ENCODE measurements at places on chromosomes 11 and 22. TPM values are rescaled to one million over a fixed set of nuclear protein-coding genes. Genes with fewer than 3 reads are reported as not detected.
A peak's percentile ranks its signal among the peaks of the same experiment; 100 is the strongest.

Gene SSTR3
- total RNA-seq = not detected

Gene OR10V1
- not detected for total RNA-seq

Gene CASP5
- total RNA-seq = not detected

Gene PPM1F
- 31.6 TPM for total RNA-seq

GRCh38 chr11:46391578-46392420 is at the start of gene CHRM4:
Gene CHRM4, minus strand, starts transcription at chr11:46391776. Its CDS starts 5,219 bp downstream, at chr11:46386557.
- DNase-seq = peak; percentile 53

Gene DLG2
- total RNA-seq = 21.0 TPM

DNA sequence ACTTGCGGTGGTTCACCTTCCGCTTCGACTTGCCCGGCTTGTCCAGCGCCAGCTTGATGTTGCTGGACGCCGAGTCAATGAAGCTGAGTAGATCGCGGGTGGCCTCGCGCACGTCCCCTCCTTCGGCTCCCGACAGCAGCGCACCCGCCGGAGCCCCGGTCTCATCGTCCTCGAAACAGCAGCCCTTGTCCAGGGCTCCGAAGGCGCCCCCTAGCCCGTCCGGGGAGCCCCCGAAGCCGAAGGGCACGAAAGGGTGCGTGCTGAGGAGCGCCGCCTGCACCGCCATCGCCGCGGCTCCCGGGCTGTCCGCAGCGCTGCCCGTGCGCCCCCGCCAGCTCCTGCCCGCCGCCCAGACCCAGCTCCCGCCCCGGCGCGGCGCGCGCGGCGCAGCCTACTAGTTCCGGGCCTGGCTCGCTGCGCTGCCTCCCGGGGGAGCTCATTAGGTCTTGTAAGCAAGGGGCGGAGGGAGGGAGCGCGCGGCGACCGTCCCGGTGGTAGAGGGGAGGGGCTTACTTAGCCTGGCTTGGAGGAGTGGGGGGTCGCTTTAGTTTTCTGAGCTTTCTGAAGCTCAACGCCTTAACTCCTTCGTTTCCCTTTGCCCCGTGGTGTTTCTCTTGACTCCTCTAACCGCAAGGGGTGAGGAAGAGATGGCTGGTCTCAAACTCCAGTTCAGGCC is at the start of gene FAM181B:
Gene FAM181B, minus strand, starts transcription at position 421 of the 676 bp plus-strand sequence. Its CDS starts 135 bp downstream, at position 286.
- peak; percentile 72 for DNase-seq

- no peak for DNase-seq
These were observed 13.6 kb upstream of the MUC2 start for GRCh38 chr11:1060852-1061616.

DNA sequence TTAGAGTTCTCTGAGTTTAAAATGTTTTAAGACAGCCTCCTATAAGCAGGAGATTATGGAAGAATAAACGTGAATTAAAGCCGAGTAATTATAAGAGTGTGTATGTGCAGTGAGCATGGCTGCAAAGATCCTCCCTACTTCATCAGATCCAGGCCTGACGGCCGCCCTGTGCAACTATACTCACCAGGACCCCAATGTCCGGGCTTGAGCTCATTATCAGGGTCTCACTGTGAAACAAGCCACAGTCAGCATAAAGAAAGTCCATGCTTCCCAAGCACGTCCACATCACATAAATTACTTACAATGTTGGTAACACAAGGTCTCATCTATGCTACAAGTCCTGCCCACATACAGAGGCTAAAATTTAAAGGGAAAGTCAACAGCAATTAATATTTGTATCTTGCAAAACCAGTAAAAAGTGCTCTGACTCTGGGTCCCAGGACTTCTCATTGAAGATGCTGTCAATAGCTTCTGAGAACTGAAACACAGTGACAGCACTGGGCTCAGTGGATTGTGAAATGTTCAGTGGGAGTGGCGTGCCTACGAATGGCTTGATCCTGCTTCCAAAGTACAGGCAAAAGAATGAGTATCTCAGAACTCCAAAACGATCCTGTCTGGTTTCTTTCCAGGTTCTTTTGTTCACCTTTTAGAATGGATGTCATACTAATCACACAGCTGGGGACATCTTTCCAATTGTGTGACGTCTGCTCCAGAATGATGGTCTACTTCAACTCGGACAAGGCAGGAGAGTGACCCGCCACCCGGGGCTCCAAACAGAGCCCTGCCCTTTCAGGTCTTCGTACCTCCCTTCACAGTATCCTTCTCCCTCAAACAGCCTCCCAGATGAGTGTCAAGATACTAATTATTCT is 72.1 kb upstream of the ARFGAP3 start:
- no peak for DNase-seq

GRCh38 chr11:15640318-15640717 is 525.6 kb downstream of the INSC start:
- no peak for DNase-seq

GRCh38 chr11:128669506-128670270 is 24.2 kb upstream of the FLI1 start:
- no peak for DNase-seq

DNA sequence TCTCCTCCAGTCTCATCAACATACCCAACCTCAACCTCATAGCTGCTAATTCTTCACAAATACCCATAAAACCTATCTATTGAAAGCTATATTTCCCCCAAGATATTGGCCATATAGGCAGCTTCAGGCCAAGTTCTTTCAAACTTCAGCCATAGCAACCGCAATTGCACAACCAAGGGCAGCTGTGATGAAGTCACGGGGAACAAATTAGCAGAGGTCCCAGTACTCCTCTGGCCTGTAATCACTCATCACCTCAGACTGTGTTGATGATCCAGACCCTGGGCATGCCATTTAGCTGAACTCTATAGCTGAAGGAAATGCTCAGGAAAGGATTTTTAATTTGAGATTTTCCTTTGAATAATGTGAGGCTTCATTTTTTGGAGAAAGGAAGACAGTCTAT is 84.1 kb downstream of the SLC1A2 start:
- no peak for DNase-seq

- peak; percentile 53 for DNase-seq
These were observed 84.6 kb downstream of the MYEOV start for GRCh38 chr11:69378303-69379141.

- DNase-seq = no peak
These were observed 926 bp downstream of the PRR5L start for GRCh38 chr11:36296884-36297543.

DNA sequence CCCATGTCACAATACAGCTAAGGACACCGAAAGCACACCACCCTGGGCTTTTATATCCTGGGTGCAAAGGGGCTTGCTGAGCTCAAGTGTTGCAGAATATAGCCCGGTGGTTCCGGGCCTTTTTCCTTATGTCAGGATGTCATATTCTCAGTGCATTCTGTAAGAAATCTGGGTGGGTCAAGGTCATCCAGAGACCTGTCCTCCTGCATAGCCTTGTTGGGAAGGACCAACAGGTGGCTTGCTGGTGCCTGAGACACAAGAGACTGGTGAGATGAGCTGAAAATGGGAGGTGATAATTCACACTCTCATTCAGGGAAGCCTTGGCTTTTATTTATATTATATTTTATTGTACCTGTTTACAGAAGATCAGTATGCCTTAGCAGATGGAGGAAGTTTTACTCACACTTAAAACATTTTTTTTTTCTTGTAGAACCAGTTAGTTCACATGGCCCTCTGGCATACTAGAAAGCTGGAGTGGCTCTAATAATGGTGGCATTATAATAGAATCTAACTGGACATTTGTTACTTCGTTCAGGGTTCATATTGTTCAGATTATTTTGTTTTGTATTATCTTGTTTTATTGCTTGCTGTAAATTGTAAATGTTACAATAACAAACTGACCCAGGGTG is 14.6 kb upstream of the TMEM123 start:
- no peak for DNase-seq

DNA sequence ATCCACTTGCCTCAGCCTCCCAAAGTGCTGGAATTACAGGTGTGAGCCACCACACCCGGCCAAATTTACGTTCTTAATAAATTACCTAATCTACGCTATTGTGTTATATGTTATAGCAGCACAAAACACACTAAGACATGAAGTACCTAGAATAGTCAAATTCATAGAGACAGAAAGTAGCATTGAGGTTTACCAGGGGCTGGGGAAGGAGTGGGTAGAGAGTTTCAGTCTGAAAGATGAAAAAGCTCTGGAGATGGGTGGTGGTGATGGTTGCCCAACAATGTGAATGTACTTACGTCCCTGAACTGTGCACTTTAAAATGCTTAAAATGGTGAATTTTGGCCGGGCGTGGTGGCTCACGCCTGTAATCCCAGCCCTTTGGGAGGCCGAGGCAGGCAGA is 65.7 kb upstream of the NUP50 start:
- DNase-seq = no peak

Gene RBM7
- total RNA-seq = 29.3 TPM

All from sigmoid colon (tissue), 7 donors.